ENCODE measurements at places on chromosomes 7 and 10.

DNA sequence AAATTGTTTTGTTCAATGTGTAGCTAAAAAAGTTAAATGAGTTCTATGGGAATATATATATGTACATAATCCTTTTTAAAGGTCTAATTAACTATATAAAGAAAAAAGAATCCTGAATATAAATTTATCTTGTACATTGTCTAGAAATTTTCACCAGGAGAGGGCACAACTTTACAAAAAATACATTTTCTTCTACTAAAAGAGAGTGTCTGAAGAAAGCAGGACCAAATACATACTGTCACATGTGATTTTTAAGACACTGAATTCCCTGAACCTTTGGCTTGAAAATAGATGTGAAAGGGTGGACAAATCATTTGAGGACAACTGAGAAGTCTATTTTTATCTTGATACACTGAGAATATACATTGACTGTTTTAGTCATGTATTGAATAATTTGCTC is 204.3 kb downstream of the DGKB start:
- DNase-seq: no peak

GRCh38 chr10:119439922-119440321 is 102.6 kb downstream of the RGS10 start:
- DNase-seq: no peak

DNA sequence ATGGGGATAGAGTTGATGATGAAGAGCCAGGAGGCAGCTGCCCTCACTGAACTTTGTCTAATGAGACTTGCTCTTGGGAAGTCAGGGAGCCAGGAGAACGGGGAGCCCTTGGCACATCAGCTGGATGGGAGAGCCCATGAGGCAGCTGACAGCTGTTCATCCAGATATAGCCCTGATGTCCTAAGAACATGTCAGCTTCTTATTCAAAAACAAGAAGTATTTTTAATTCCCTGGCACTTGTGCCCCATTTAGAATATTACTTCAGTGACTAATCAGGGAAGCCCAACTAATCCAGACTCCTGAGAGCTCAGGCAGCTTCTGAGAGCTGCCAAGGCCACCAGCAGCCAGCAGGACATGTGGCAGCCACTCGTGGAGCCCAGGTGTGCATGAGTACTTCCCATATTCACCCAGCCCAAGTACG is 363.4 kb downstream of the GRID1 start:
- no peak for DNase-seq

DNA sequence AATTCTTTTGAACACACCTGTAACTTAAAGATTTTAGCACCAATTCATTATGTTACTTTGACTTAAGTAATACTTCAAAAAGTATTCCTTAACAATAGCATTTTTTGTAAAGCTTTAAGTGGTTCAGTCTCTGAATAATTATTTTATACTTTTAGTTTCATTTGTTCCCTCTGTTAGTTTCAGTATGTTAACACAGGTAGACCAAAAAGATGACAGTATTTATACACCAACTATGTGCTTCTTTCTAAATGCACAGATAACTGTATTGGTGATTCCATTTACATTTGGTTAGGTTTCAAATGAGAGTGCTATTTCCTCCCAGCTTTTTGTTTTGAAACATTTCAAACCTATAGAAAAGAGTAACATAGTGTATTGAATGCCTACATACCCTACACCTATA is 14.0 kb downstream of the RALA start:
- no peak for DNase-seq

GRCh38 chr10:29163746-29164145 is 125.1 kb upstream of the LYZL1 start:
- no peak for DNase-seq

GRCh38 chr7:127251465-127252376 is 1.0 kb downstream of the GRM8 start:
- peak; percentile 17 for DNase-seq

- DNase-seq: no peak
Observed at GRCh38 chr7:42039921-42040320, 197.1 kb downstream of the GLI3 start.

GRCh38 chr7:108684629-108685028 is 115.0 kb downstream of the DNAJB9 start:
- no peak for DNase-seq

DNA sequence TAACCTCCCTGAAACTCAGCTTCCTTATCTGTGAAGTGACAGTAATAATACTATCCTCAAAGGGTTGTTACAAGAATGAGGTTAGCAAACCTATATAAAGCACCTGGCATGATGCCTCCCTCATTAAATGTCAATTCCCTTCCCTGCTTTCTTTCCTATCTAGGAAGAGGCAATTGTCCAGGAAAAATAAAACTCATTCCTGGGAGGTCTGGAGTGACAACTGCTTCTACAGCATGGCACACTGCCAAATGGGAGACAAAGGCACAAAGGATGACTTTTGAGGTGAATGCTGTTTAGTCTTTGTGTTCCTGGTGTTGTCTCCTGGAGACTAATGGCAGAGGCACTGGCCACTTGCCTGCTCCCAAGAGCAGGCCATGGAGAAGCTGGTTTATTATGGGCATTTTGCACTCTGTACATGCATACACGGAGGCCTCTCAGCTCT is 32.2 kb upstream of the PDE1C start:
- DNase-seq: no peak

- DNase-seq: no peak
Observed at GRCh38 chr7:11437994-11438393, 394.0 kb downstream of the THSD7A start.

- no peak for DNase-seq
Observed at GRCh38 chr7:129385116-129385515, 49.1 kb upstream of the STRIP2 start.

DNA sequence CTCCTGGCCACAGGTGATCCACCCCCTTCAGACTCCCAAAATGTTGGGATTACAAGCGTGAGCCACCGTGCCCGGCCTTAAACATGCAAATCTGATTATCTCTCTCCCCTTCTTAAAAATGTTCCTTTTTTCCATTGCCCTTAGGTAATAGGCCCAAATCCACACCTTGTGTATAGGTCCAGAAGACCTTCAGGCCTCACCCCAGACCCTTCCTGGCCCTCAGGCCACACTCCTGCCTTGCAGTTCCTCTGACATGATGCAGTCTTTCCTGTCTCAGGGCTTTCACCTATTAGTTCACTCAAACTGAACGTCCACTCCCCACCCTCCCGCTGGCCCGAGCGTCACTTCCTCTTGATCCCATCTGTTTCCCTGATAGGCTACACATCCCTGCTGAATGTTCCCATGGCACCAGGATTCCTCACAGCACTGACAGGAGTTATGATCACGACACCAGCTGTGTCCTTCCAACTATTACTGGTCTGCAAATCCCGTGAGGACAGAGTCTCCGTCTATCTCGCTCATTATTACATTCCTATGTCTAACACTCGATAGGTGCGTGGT is 46.4 kb downstream of the DENND2A start:
- DNase-seq: no peak

GRCh38 chr10:29452546-29452945 is 163.7 kb downstream of the LYZL1 start:
- no peak for DNase-seq

GRCh38 chr7:158596745-158597144 is 9.1 kb upstream of the PTPRN2 start:
- DNase-seq: no peak

- no peak for DNase-seq
Observed at GRCh38 chr10:34567659-34568253, 247.3 kb downstream of the PARD3 start.

- DNase-seq: peak; percentile 41
Observed at GRCh38 chr7:123494193-123494796, 40.1 kb downstream of the IQUB start.

DNA sequence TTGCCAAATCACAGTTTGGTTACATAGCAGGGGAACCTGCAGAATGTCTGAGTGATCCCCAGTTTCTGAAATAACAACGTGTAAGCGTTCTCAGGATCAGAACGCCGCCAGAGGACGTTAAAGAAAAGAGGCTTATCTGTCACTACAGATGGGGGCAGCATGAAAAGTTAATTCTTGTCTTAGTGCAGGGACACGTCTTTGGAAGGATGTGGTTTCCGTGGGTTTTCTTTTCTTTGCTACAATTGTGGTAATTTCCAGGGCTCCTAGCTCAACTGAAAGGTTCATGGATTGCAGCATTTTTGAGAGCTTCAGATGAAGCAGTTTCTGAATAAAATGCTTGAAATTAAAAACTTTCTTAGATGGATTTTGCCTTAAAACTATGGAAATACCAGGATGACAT is 106.6 kb downstream of the PRKCQ start:
- peak; percentile 67 for DNase-seq

DNA sequence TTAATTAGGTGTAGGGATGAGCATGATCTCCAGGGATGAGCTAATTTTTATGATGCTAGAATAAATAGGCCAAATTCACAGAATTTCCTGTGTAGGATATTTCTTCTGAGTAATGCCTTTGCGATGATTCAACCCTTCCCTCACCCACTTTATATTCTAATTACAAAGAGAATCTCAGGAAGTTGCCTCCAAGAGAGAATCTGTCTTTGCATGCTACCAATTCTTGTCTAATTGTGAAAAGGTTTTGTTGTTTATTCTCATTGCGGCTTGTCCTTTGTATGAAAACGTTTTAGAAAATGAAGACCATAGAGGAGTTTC is 6.3 kb downstream of the C7orf57 start:
- no peak for DNase-seq
